Naive B cell (primary cell): ENCODE measurements at places on chromosomes 12 and 14. TPM values are rescaled to one million over a fixed set of nuclear protein-coding genes. Genes with fewer than 3 reads are reported as not detected.

- DNase-seq = no peak
These were observed 246.4 kb upstream of the AMIGO2 start for GRCh38 chr12:47326190-47326589.

DNA sequence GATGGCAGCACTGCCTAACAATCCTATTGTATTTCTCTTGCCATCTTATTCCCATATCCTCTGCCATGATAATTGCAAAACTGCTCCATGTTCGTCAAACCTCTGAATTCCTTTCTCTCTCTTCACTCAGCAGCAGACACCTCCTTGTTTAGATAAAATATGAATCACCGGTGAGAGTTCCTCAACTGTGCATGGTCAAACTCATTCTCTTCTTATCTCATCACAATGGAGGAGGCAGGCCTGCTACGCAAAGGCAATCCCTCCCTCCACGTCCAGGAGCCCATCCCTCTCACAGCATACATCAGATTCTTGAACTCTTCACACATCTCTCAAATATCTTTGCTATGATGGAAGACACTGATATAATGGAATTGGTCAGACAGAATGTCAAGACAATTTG is 90.1 kb upstream of the DAAM1 start:
- DNase-seq = no peak

- no peak for DNase-seq
These were observed 16.8 kb downstream of the RAB35 start for GRCh38 chr12:120099738-120100137.

- DNase-seq = no peak
These were observed 234.1 kb downstream of the KTN1 start for GRCh38 chr14:55814064-55814463.

DNA sequence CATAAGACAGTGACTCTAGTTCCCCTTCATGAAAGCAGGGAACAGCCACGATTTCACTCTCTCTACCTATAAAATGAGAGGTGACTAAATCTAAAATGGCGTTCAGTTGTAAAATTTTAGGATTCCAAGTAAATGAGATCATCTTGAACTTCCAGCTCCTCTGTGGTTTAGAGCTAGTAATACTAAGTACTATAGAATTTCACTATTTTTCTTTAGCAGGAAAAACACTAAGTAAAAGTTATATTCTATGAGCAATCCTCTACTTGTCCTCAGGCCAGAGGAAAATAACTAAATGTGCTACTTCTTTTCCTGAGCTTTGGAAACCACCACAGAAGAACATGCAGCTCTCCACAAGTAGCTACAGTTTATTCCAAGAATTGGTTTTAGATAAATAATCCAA is 55.6 kb downstream of the NIN start:
- no peak for DNase-seq

DNA sequence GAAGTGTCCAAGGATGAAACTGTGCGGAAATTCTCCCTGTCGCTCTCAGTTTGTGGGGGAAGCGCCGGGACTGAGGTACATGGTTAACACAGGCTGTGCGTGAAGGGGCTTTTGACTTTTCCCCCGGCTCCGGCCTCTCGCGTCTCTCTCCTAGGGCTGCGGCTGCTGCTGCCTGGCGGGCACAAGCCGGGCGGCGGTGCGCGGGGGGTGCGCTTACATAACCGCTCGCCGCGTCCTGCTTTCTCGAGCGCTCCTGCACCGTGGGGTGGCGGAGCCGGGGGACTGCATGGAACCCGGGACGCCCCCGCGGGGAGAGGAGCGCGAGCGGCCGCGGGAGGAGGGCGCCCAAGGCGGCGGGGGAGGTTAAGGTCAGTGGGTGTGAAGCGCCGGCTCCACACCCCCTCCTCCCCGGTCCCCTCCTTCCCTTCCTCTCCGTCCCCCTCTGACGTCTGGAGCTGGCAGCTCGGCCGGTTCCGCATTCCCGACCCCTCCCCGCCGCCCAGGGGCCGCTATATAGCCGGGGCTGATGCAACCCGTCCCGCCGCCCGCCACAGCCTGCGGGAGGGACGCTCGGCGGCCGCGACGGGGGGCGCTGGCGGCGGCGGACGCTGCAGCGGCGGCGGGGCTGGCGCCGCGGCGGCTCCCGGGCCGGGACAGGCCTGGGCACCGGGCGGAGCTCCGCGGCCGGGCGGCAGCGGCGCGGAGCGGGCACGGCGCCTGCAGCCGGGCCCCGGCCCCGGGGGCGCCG is at the start of gene JDP2:
Gene JDP2, plus strand, starts transcription at position 541 of the 748 bp plus-strand sequence. CDS start 9,899 bp downstream, outside the sequence.
- peak; percentile 54 for DNase-seq

- DNase-seq = no peak
These were observed 12.0 kb downstream of the MEG3 start for GRCh38 chr14:100837805-100838350.

DNA sequence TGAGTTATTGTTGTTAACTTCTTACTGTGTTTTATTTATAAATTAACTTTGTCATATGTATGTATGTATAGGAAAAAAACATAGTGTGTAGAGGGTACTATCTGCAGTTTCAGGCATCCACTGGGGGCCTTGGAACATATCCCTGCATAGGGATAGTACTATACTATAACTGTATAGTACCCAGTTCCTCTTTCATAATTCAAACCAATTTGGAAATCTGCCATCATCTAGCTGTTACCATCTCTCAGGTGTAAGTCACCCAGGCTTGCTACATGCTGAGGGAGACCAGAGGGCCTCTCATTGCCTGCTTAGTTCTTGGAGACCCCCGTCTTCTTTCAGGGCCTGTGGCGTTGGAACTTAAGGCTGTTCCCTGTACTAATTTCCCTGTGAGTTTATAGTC is 12.9 kb upstream of the DCD start:
- no peak for DNase-seq

DNA sequence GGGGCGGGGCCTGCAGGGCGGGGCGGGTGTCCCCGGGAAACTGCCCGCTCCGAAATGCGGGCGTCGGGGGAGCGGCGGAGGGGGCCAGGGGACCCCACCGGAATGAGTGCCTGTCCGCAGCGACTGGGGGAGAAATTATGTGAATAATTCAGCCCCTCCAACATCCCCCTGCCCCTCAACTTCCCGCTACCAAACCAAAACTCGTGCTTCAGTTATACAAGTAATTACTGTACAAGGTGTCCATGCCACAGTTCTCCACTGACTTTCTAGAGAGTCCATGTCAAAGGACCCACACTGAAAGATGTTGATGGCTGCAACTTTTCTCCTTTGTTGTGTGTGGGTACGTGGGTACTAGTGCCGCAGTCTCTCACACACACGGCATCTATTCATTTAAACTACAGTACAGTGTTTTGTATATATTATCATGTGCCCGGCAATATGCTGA is 414 bp upstream of the CDK17 start:
- no peak for DNase-seq

GRCh38 chr12:12684375-12685106 is 11.4 kb downstream of the GPR19 start:
- DNase-seq = no peak

- DNase-seq = no peak
These were observed 648 bp downstream of the ERP27 start for GRCh38 chr12:14937689-14938088.

DNA sequence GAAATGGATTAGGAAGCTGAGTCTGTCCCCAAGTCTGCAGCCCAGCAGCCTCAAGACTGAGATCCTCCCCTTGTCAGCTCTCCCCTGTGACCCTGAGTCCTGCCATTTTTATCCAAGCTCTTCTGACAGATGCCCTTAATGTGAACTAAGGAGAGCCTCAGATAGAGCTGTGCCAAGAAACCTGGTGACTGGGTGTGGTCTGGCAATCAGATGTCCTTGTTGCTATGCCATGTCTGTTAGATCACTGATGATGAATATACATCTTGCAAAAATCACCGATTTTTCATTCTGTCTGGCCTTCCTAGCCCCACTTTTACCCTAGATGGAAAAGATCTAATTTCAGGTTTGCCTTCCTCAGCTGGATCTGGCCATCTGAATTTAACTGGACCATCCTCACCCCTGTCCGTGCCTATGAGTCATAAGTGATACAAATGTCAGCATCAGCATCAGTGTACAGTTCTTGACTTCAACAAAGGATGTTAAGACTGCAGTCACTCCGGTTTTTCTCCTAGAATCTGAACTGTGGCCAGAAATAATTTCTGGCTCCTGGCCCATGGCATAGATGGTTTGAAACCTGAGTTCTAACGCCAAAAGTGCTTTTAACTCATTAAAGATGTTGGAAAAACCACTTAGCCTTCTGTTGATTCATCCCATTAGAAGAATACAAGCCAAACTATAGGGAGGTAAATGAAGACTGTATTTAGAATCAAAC is 61.2 kb upstream of the GRIP1 start:
- DNase-seq = no peak

GRCh38 chr14:54730156-54730961 is 163.4 kb downstream of the SAMD4A start:
- DNase-seq = peak; percentile 58

GRCh38 chr14:31263485-31264133 is 56.0 kb upstream of the HECTD1 start:
- DNase-seq = no peak

- no peak for DNase-seq
These were observed 226.4 kb downstream of the NELL2 start for GRCh38 chr12:44649693-44650092.

DNA sequence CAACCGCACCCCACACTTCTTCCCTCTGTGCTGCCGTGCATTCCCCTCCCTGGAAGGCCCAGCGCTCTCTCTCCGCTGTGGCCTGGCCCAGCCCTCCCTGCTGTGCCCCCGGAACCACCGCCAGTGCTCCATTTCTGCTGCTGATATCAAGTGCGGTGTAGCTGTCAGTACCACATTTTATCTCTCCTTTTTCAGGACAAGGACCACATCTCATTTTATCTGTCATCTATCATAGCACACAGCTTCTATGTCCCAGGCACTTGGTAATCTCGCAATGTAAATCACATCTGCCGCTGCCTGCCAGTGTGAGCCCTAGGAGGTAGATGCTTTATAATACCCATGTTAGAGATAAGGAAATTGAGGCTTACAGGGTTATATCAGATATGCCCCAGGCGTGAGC is 18.3 kb downstream of the IL31 start:
- no peak for DNase-seq

Gene PRB2
- not detected for polyA plus RNA-seq

Gene TMEM106C
- 50.1 TPM for polyA plus RNA-seq

Gene SYCP3
- 1.6 TPM for polyA plus RNA-seq

Gene TAS2R7
- polyA plus RNA-seq = not detected

Gene PKP2
- polyA plus RNA-seq = not detected

Gene DCN
- not detected for polyA plus RNA-seq

Gene IGF1
- polyA plus RNA-seq = not detected

Gene ANG
- polyA plus RNA-seq = not detected

Gene LBHD2
- polyA plus RNA-seq = not detected

Gene RBM19
- polyA plus RNA-seq = 13.4 TPM
